ENCODE measurements at places on chromosomes 12 and 14.

DNA sequence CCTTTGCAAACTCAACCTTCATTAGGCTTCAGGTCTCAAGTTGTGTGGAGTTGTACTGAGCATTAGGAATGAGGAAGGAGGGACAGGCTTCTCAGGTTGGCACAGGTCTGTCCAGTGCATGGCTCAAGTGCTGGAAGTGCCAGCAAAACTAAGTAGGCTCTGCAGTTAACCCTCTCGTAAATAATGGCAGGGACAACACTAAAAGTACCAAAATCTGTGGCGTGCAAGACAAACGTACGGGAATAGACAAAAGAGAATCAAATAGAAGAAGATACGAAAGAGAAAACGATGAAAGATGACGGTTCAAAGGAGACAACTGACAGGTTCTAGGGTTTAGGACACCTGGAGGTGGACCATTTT, 612 bp downstream of the TRAPPC6B start:
- no peak for DNase-seq

DNA sequence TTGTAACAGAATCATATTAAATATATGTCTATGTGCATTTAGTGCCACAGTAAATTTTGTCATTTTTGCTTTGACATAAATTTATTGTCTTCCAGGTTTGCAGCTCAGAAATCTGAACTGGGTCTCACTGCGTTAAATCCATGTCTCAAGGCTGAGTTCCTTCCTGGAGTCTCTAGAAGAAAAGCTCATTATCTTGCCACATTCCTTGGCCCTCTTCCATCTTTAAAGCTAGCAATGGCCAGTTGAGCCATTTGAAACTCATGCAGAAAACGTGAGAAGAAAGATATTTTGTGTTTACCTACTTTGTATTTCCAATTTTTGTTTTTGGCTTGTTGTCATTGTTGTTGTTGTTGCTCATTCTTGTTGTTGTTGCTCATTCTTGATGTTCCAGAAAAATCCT, 10.7 kb downstream of the PRH1 start:
- DNase-seq = no peak

- DNase-seq = no peak
Measured at GRCh38 chr14:63761351-63762117, 33.7 kb upstream of the SGPP1 start.

- DNase-seq = no peak
Measured at GRCh38 chr12:49932533-49933130, 17.9 kb upstream of the AQP2 start.

DNA sequence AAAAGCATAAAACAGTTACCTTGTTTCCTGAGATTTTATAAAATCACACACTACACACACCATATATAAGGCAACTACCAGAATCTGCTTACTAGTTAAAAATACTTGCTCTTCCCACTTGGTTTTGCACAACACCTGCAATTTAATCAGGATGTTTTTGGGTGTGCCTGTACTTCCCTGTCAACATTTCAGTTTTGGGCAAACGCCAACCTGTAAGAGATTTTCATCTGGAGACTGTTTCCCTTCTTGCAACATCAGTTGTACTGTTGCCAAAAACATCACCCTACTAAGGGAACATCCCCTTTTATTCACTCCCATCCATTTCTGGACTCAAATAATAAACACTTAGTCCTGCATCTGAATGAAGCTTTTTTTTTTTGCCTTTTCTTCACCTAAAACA, 172.3 kb downstream of the DUSP6 start:
- peak; percentile 80 for DNase-seq

- DNase-seq = no peak
Measured at GRCh38 chr12:40310211-40310610, 85.4 kb downstream of the LRRK2 start.

DNA sequence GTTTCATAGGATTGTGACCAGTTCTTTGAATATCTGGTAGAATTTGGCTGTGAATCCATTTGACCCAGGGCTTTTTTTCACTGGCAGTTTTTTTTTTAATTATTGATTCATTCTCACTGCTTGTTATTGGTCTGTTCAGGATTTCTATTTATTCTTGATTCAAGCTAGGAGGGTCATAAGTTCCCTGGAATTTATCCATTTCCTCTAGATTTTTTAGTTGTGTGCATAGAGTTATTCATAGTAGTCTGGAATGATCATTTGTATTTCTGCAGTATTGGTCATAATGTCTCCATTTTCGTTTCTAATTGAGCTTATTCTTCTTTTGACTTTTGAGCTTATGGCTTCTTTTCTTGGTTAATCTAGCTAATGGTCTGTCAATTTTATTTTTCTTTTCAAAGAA, 291.6 kb downstream of the AKAP6 start:
- DNase-seq = no peak

DNA sequence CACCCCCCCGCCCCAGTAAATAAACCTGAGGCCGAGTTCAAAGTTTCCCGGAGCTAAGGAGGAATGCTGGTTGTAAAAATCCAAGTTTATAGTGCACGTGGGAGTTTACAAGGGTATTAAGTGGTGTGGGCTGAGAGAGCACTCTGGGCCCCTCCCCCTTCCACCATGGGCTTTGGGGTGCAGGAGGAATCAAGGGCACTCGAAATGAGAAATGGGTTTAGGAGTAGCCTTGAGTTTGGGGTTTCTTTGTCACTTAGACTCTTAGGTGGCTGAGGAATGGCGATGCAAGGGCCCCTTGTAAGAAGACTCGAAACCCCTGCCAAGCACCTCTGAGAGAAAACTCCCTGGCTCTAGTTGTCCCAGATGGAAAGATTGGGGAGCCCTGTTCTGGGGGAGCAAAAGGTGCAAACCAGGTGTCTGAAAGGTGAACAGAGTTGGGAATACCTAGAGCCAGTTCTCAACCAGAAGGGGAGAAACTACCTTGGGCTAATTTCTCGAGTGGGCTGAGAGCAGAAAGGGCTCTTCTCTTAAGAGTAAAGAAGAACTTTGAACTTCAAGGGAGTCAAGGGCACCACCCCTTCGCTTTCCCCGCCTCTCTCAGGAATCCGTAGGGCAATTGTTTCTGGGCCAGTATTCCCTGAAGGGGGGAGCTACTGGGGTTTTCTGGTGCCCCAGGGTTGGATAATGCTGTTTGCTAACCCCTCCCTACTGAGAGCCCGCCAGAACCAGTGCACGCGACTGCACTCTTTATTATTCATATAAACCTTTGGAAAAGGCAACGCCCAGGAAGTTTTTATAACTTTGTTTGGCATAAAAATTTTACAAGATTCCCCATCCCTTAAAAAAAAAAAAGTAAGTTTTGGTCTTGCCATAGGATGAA, 4.0 kb upstream of the HOTAIR start:
- DNase-seq = no peak

DNA sequence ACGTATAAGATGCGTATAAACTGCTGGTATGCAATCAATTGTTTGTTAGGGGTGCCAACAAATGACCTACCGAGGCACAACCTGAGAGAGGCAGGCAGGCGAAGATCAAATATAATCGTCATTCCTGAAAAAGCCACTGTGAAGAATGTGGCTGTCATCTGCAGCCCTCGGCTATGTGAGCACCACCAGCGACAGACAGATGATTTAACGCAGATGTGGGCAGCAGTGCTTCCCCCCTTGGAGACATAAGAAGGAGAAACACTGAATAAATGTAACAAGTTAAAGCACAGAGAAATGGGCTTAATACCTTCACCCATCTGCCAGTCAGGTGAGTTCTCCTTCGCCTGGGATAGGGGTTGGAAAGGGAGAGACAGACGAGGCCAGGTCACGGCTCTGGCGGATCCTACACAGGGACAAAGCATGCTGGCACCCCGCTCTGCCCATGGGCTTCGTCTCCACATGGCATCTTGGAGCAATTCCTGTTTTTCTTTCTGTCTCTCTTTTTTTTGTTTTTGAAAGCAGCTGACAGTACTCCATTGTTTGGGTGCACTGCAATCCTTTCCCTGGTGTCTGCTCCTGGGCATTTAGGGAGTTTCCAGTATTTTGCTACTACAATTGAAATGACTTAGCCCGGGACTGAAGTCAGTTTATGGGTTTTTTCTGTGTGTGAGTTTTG, 28.1 kb downstream of the TNFAIP2 start:
- no peak for DNase-seq

DNA sequence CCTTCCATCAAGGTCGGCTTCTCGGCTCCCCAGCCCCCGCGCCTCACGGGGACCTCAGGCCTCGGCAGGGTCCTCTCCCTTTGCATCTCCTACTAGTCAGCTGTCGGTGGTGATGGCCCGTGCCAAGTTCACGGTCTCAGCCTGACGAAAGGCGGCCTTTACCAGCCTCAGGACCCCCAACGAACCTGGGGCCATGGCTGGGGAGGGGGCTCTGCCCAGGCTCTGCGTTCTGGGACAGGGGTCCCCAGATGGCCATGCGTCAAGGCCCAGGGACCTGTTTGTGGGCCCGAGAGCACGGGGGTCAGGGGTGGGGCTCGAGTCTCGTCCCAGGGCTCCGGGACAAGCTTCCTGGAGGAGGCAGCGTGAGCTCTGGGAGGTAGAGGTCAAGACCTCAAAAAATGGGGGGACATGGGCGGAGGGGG, 32.8 kb upstream of the DEGS2 start:
- peak; percentile 75 for DNase-seq

DNA sequence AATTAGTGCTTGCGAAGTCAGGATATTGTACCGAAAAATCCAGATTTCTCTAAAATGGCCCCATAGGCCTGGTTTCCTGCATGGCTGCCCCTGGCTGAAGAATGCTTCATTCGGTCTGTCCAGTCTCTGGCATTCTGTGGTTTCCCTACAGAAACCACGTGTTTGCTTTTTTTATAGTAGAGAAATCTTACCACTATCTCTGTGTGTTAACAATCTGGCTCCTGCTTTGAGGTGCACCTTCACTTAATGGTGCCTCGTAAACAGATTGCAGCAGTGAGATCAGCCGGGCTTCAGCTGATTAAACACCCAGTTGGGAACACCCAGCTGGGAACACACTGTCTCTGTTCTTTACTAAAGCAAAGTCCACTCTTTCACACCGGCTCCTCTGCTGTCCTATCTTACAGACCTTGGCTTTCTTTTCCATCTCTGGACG, 6.7 kb upstream of the DNAAF2 start:
- DNase-seq = no peak

- no peak for DNase-seq
Measured at GRCh38 chr12:108711489-108712164, 19.7 kb downstream of the CORO1C start.

GRCh38 chr14:74804219-74804825, 41.2 kb downstream of the YLPM1 start:
- no peak for DNase-seq

DNA sequence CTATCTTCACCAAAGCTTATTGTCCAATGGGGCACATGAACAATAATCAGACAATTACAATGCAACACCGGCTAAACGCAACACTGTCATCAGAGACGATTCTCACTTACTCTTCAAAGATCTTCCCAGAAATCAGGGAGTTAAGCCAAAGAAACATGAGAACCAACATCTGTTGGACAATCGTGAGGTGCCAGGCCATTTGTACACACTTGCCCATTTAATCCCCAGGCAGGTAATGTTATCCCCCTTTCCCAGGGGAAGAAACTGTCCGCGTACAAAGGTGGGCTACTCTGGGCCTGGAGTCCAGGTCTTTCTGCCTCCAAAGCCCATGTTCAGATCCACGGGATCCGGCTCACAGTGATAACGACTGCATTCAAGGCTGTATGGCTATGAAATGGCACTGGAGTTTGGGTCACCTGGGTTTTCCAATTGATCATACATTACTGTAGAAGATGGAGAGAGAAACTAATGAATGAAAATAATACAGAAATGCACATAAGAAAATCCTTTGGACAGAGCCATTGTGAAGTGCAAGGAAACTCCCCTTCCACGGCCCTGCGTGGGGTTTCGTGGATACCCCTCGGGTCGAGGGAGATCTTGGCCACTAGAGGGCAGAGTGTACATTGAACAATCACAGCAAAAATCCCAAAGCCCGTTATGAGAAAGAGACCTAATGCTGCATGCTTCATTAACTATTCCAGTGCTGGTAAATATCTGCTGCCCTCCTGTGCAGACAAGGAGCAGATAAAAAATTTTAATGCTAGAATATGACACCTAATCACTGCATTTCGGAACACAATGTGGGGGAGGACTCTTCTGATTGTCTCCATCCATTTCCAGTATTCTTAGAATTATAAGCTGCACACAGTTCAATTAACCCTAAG, 111.4 kb downstream of the EGLN3 start:
- no peak for DNase-seq

GRCh38 chr12:108295641-108296040, 43.5 kb downstream of the CMKLR1 start:
- no peak for DNase-seq

DNA sequence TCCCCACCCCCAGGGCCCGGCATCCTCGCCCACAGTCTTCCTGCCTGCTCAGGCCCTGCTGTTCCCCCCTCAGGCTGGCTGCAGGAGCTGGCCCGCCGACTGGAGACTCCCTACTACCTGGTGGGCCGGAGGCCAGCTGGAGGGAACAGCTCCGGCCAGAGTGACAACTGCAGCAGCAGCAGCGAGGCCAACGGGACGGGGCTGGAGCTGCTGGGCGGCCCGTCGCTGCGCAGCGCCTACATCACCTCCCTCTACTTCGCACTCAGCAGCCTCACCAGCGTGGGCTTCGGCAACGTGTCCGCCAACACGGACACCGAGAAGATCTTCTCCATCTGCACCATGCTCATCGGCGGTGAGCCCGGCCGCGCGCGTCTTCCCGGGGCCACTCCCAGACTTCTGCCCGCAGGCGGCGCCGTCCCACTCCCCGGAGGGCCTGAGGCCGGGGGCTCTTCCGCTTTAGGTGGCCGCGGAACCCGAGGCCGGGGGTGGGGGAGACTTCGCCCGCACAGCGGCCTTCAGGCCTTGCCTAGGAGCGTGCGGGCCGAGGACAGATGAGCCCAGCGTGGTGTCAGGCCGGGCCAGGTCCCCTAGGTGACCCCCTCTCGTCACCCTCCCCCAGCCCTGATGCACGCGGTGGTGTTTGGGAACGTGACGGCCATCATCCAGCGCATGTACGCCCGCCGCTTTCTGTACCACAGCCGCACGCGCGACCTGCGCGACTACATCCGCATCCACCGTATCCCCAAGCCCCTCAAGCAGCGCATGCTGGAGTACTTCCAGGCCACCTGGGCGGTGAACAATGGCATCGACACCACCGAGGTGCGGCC, 10.2 kb downstream of the KCNH3 start:
- no peak for DNase-seq

GRCh38 chr12:58247633-58248032, 306.3 kb downstream of the ATP23 start:
- no peak for DNase-seq

DNA sequence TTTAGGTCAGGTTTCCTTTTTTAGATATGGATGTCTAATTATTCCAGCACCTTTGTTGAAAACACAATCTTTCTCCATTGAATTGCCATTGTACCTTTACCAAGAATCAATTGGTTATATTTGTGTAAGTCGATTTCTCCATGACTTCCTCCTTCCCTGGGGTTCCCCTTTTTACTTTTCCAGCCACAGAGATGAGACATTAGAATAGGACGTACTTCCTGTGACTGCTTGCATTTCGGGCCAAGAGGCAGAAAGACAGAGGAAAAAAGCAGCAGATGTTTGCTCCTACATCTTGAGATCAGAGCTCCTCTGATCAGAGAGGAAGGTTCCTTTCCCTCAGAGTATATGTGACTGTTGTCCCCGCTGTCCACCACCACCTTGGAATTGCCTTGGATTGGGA, 453.7 kb upstream of the RGS6 start:
- DNase-seq = no peak

GRCh38 chr14:93832081-93832480, 43.8 kb upstream of the PRIMA1 start:
- DNase-seq = no peak
